ENCODE measurements at places on chromosomes 13 and 19.

GRCh38 chr19:46487802-46488445 is 7.7 kb downstream of the PNMA8B start:
- DNase-seq: peak; percentile 16

GRCh38 chr13:52158629-52159158 is 703 bp downstream of the NEK3 start:
- DNase-seq: no peak

DNA sequence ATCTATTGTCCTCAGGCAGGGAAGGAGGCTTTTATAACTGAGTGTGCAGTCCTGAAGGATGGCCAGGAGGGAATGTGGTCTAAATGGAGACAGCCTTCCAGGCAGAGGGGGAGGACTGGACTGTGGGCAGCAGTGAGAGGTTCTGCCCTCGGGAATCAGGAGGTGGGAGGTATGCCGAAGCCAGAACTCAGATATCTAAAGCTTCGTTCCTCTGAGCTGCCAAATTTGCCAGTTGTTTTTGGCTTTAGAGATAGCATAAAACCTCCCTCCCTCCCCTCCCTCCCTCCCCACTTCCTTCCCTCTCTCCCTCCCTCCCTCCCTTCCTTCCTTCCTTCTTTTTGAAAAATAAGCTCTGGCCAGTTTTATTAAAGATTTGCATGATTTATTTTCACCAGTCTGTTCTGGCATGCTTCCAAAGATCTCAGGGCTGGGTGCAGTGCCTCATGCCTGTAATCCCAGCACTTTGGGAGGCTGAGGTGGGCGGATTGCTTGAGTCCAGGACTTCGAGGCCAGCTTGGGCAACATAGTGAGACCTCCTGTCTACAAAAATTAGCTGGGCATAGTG is 2.4 kb downstream of the MEDAG start:
- no peak for DNase-seq

GRCh38 chr13:35630551-35631275 is 154.2 kb upstream of the MAB21L1 start:
- peak; percentile 33 for DNase-seq

- no peak for DNase-seq
Measured at GRCh38 chr13:99277629-99278028, 19.4 kb upstream of the GPR18 start.

Measured in RCC 7860 (cell line).